Cortex of kidney (tissue), 1 donor: ENCODE measurements at places on chromosomes 16 and 17.

DNA sequence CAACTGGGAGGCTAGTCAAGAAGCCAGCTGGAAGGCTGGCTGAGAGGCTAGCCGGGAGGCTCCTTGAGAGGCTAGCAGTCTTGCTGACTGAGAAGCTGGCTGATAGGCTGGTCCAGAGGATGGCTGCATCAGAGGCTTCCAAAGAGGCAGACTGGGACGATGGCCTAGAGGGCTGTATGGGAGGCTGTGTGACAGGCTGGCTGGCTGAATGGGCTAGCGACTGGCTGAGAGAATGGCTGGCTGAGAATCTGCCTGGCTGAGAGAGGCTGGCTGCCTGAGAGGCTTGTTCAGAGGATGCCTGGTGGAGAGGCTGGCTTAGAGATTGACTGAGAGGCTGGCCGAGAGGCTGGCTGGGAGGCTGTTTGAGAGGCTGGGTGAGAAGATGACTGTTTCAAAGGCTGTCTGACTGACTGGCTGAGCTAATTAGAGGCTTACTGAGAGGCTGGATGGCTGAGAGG, 34.8 kb upstream of the ACSM2B start:
- no peak for DNase-seq

DNA sequence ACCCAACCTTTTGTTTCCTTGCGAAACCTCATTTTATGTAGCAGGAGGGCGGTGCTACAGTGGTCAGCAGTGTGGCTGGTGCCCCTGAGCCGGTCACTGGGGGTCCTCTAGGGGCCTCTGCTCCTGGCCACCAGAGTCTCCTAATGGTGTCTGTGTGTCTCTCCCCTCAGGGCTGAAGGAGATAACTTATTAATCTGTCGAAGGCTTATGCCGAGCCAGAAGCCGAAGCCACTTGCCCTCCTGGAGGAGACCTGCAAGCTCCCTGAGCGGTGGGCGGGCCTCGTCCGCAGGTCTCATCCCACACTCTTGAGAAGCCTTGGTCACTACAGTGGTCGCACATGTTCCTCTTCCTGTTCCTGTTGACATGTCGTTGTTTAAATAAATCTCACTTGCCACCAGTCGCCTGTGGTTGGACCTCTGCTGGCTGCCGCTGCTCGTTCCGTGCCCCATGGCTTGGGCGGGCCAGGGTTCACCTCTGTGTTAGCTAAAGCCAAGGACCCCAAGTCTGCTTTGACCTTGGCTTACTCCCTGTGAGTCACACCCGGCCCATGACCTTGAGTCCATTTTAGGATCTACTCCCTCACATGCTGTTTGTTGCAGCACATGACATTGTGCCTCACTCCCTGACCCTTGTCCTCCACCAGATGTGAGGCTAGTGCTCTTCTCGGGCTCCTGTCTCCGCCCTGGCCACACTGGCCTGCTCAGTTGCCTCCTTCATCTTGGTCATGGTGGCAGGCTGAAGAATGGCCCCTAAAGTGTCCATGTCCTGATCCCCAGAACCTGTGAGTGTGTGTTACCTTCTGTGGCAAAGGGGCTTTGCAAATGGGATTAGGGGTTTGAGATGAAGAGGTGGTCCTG, 38.7 kb upstream of the AQP8 start:
- no peak for DNase-seq

DNA sequence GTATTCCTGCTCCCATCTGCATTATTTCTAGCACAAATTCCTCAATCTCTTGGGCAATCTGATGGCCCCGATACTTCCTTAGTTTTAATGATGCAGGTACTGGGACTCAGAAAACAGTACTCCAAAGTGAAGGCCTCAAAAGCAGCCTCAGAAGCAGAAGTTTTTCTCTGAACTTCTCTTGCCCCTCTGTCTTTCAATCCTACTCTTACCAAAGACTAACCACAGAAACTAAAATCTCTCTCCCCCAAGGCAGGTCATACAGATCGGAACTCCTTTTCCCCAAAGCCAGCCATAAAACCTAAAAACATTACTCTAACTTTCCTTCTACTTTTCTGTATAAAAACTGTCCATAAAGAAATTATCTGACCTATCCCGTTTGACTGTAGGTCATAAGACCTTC, 103.5 kb downstream of the HS3ST3A1 start:
- DNase-seq = no peak

DNA sequence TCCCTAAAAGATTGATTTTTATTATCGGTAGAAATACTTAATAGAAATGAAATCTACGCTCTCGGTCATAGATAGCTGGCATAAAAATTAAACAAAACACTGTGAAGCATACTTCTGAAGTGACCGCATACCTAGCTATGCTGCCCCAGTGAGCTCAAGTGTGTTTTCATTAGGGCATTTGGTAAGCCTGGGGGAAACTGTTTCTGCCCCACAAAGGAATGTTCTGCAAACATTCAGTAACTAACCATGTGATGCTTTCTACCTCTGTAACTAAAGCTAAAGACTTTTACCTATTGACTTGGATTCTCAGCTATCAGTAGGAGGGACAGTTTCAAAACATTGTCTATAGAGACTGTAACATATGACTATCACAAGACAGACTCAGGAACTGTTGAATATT, 93.5 kb upstream of the HSBP1 start:
- DNase-seq = no peak

DNA sequence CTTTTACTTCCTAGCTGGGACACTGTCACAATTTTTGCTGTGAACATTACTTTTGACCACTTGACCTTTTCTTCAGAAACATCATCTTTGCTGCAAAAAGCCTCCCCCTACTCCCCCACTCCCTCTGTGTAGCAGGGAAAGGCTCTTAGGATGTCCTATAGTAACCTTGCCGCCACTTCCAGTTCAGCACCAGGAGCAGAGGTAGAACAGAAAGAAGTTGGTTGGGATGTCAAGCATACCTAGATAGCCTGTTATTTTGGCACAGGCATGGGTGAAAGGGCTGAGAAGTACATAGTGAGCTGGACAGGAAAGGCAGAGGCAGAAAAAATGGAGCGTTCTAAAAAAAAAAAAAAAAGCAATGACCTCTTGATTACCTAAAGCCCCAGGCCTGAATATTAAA, 31.3 kb downstream of the SMIM36 start:
- DNase-seq = no peak

DNA sequence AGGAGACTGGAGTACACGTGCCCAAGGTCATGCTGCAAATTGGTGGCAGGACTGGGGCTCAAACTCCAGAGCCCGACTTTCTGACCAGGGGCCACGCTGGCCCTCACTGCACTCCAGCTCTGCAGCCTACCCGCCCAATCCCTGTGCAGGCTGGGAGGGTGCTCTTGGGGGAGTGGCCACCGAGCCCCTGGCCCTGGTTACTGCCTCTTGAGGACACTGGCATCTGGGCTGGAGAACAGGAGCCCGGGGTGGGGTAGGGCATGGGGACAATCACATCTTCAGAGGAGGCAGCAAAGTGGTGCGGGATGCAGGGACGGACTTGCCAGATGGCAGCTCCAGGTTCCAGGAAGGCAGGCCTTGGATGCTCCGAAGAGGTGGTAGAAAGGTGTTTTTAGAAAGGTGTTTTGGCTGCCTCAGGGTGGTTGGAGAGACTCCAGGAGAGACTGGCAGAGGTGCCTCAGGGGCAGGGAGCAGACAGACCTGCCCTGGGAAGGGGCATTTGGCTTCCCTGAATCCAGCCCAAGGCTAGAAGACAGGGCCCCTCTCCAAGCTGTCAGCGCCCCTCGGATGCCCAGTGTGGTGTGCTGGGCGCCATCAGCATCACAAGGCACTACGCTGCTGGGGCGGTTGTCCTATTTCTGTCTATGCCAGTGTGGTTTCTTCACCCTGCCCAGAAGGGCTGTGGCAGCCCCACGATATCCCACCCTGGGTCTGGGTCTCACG, 220.6 kb downstream of the NTN1 start:
- no peak for DNase-seq

DNA sequence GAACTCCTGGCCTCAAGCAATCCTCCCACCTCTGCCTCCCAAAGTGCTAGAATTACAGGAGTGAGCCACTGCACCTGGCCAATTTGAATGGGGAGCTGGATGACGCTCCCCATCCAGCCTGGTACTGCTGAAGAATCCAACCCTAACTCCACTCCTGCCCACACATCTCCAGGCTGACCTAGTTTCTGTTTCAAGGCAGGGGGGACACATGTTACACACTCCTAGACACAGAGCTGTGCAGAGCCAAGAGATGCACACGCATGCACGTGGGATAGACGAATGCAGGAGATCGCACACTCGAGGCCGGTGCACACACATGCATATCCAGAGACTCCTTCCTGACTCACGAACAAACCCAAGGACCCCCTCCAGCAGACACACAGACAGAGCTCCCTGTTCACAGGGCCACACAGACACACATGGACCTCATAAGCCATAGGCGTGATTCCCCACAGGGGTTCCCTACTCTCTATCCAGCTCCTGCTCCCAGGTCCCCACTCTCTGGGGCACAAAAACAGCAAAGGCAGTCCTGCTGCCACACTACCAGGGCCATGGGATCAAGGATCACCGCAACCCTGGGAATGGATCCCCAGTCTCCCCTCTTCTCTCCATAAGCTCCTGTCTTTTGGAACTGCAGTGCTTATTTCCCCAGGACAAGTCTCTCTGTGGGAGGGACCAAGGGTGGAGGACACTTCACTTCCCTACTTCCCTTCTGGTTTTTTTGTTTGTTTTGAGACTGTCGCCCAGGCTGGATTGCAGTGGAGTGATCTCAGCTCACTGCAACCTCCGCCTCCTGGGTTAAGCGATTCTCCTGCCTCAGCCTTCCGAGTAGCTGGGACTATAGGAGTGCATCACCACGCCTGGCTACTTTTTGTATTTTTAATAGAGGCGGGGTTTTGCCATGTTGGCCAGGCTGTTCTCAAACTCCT, 14.4 kb downstream of the EPOP start:
- no peak for DNase-seq

DNA sequence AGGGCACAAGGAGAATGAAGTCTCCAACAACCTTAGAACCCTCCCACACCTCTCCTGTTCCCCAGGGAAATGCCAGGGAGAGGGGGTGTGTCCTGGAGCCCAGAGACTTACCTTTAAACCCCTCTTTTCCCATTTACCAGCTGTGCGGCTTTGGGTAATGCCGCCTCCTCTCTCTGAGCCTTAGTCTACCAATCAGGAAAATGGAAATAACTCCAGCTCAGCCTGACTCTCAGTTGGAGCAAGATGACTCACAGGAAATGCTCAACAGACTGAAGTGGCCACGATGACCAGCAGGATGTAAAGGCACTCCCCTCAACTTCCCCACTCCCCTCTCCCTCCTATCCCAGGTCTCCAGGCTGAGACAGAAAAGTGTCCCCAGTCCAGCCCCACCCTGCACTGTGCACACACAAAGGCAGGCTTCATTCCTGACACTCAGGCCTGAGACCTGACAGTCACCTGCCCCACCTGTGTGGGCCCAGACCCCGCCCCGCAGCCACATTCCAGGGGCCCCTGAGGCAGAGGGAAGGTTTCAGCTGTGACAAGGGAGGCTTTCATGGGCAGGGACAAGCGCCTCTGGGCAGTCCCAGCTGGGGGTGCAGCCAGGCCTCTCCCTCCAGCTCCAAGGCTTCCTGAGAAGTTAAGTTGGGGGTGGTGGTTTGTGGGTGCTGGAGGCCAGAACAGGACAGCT, 3.0 kb upstream of the KRT15 start:
- DNase-seq = no peak

- DNase-seq = no peak
Observed at GRCh38 chr17:81395600-81396277, 482 bp downstream of the BAHCC1 start.

DNA sequence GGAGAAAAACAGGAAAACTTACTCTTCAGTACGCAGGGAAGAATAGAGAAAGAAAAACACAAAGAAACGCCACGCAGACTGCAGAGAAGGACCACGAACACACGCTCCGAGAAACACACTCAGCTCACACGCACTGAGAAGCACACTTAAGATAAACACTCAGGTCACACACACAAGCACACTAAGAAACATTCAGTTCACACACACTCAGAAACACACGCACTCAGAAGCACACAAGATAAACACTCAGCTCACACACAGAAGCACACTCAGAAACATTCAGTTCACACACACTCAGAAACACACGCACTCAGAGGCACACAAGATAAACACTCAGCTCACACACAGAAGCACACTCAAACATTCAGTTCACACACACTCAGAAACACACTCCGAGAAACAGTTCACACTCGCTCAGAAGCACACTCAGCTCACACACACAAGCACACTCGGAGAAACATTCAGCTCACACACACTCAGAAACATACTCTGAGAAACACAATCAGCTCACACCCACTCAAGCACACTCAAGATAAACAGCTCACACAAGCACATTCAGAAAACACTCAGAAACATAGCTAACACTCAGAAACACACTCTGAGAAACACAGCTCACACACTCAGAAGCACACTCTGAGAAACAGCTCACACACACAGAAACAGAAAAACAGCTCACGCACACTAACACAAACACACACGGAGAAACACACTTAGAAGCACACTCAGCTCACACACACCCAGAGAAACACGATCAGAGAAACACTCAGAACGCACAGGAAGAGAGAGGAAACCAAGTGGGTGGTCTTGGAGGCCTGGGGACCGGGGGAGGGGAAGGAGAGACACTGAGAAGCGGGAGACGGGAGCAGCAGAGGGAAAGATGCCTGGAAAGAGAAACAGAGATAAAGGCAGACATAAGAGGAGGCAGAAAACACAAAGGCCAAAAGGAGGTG, 908 bp downstream of the TMEM98 start:
- DNase-seq = no peak

DNA sequence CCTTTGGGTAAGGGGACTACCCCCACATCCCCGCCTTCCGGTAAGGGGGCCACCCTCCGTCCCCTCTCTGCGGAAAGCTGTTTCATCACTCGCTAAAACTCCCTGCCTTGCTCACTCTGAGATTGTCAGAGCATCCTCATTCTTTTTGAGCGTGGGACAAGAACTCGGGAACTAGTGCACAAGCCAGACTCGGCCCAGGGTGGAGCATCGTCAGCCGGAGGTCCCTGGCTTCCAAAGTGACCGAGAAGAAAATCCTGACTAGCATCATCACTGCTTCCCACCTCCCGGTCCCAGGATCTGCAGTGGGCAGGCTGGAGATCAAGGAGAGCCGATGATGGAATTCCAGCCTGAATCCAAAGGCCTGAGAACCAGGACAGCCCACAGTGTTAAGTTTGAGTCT, 380.3 kb downstream of the SEC14L1 start:
- no peak for DNase-seq

DNA sequence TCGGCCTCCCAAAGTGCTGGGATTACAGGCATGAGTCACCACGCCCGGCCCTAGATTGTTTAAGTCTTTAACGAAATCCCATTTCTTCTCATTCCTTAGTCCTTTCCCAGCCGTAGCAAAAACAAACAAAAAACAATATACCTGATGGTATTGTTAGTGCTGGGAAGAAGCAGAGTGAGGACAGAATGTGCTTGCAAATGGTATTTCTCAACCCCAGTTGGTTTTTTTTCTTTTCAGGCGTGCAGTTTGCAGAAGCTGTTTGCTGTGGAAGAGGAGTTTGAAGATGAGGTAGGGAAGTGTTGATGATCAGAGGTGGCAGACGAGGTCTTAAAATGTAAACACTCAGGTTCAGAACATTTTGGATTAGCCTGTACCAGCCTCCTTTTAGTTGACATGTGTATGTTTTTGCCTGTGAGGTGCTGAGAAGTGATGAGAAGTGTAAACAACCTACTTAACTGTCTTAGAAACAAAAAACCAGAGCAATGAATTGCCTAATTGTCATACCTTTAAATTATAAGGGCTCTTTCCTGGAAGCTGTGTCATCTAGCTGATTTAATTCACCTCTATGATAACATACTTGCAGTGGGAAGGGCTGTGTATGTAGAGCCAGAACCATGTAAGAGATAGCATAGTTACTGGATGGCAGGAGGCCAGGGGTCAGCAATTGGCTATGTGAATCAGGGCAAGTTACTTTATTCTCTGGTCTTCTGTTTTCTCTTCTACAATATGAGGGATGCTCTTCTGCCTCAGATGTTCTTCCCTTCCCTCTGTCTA, 3.4 kb downstream of the HROB start:
- DNase-seq = no peak

- DNase-seq = no peak
Observed at GRCh38 chr16:30119428-30119827, 3.6 kb downstream of the MAPK3 start.
